ENCODE measurements at places on chromosomes 13 and 19. TPM values are rescaled to one million over a fixed set of nuclear protein-coding genes. Genes with fewer than 3 reads are reported as not detected.

The SPIB gene
- not detected for total RNA-seq

The UGGT2 gene
- 47.2 TPM for total RNA-seq

The FFAR1 gene
- total RNA-seq, result not detected

The ZNF492 gene
- 0.50 TPM for total RNA-seq

The ZNF534 gene
- total RNA-seq, result 0.17 TPM

The PEAK3 gene
- total RNA-seq, result not detected

The ADM5 gene
- 0.26 TPM for total RNA-seq

The ZIM2 gene
- total RNA-seq, result not detected

The KLK1 gene
- not detected for total RNA-seq

The SELENOV gene
- total RNA-seq, result not detected

The ZNF415 gene
- 11.8 TPM for total RNA-seq

The AXL gene
- 223 TPM for total RNA-seq

The FXYD3 gene
- not detected for total RNA-seq

The DHX34 gene
- 8.3 TPM for total RNA-seq

The MCEMP1 gene
- total RNA-seq, result not detected

The SPRY2 gene
- total RNA-seq, result 13.0 TPM

The C13orf42 gene
- total RNA-seq, result not detected

The UNC13A gene
- under 0.01 TPM for total RNA-seq

The LPAR2 gene
- total RNA-seq, result 1.0 TPM

The SULT2B1 gene
- not detected for total RNA-seq

The DPF1 gene
- 0.50 TPM for total RNA-seq

The KIR2DL1 gene
- total RNA-seq, result not detected

The SPACA4 gene
- not detected for total RNA-seq

The RAB11B gene
- total RNA-seq, result 47.0 TPM

The PLD3 gene
- 230 TPM for total RNA-seq

The KIR3DL1 gene
- not detected for total RNA-seq

The CGB5 gene
- total RNA-seq, result not detected

The RYR1 gene
- total RNA-seq, result under 0.01 TPM

The ZSCAN5C gene
- not detected for total RNA-seq

The OR7D2 gene
- 0.17 TPM for total RNA-seq

The KIR2DL3 gene
- not detected for total RNA-seq

The GNG8 gene
- total RNA-seq, result not detected

The KCNK6 gene
- 3.0 TPM for total RNA-seq

The PTH2 gene
- total RNA-seq, result not detected

The ASF1B gene
- 0.26 TPM for total RNA-seq

The AMER2 gene
- total RNA-seq, result not detected

The GPR12 gene
- not detected for total RNA-seq

The MYBPC2 gene
- total RNA-seq, result 0.26 TPM

The TINCR gene
- 0.17 TPM for total RNA-seq

The ATP4B gene
- not detected for total RNA-seq

The CEACAM21 gene
- total RNA-seq, result not detected

The PRSS57 gene
- total RNA-seq, result not detected

The CCDC8 gene
- 17.2 TPM for total RNA-seq

The MTUS2 gene
- not detected for total RNA-seq

The OR4F17 gene
- not detected for total RNA-seq

The RGL3 gene
- total RNA-seq, result 1.8 TPM

The CEACAM4 gene
- not detected for total RNA-seq

The FGF22 gene
- under 0.01 TPM for total RNA-seq

The KLK15 gene
- not detected for total RNA-seq

The SUGP1 gene
- 27.7 TPM for total RNA-seq

The HSD17B14 gene
- 7.7 TPM for total RNA-seq

The NKG7 gene
- total RNA-seq, result not detected

The TUBA3C gene
- total RNA-seq, result not detected

The DAND5 gene
- total RNA-seq, result not detected

The PRR22 gene
- 0.26 TPM for total RNA-seq

The ZNF763 gene
- 2.5 TPM for total RNA-seq

The DPY19L3 gene
- 18.8 TPM for total RNA-seq

The PRTN3 gene
- not detected for total RNA-seq
